Endothelial cell (in vitro differentiated cells): ENCODE measurements at places on chromosomes 4 and X. TPM values are rescaled to one million over a fixed set of nuclear protein-coding genes. Genes with fewer than 3 reads are reported as not detected.
A peak's percentile ranks its signal among the peaks of the same experiment; 100 is the strongest.

The FAM236B gene
- not detected for total RNA-seq

- no peak for DNase-seq
These were observed 273.7 kb downstream of the ARHGAP24 start for GRCh38 chr4:85748654-85749053.

The GABRB1 gene
- total RNA-seq = not detected

DNA sequence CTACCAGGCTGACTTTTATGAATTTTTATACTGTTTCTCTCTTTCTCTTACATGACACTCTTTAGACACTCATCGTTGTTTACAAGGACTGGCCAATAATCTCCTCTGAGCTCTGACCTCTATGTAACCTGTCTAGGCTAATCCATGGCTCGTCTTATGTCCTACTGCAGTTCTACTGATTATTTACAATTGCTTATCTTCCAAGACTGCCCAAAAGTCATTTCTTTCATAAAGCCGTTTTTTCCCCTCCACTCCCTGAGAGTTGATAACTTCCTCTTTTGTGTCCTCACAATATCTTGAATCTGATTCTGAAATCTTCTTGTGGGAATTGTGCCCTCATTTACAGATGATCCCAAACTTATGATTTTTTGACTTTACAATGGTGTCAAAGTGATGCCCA is 18.3 kb upstream of the SNCA start:
- no peak for DNase-seq

GRCh38 chrX:47458528-47458927 is 24.5 kb downstream of the ZNF41 start:
- no peak for DNase-seq

DNA sequence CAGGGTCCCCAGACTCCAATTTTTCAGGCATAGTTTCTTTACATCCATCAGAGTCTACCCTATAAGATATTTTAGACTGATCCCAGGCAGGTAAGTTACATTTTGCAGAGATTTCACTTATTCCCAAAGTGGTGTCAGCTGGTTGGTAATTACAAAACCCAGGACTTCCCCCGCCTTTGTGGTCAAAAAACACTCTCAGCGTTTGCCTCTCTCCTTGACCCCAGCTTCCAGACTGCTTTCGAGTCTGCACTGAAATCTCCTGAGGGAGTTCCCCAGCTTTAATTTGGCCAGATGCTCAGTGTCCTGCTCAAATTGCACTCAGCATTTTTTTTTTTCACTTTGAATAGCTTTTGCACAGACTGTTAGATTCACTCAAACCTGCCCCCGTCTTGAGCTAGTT is 11.2 kb upstream of the AMOT start:
- no peak for DNase-seq

DNA sequence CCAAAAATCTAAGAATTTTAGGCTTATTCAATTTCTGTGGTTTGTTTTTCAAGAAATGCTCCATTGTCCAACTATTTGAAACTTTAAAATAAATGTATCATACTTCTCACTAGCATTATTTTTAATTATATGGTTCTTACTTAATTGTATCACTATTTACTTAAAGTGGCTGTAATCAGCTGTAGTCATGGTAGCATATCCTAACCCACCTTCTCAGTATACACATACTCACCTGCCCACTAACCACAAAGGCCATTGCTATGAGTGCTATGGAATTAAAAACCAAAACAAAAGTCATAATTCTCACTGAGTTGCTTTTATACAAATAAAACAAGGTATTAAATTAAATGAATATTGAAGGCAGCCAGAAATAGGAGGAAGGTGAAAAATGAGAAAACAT is 5.0 kb downstream of the FBXO8 start:
- DNase-seq = no peak

- DNase-seq = no peak
These were observed 598.4 kb upstream of the GNPDA2 start for GRCh38 chr4:45324455-45325417.

GRCh38 chr4:152045807-152046571 is 285.2 kb upstream of the GATB start:
- DNase-seq = peak; percentile 71

DNA sequence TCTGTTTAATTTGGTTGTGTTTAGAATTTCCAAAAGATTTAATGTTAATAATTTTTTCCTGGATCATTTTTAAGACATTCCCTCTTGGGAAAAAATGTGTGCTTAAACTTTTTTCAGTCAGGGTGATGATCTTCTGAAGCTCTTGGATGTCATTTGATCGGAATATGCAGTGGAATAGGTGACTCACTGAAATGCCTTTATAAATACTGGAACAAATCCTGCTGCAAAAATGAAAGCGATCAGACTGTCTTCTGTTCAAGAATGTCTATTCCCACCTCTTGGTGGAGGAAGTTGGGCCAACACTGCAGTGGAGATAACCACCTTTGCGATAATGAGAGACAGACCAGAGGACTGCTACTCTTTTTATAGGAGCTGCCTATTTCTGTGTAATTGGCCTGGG is 46.7 kb downstream of the LARP1B start:
- DNase-seq = no peak

- no peak for DNase-seq
These were observed 85.8 kb downstream of the DCLK2 start for GRCh38 chr4:150164055-150164454.

- DNase-seq = no peak
These were observed 85.3 kb upstream of the RBPJ start for GRCh38 chr4:26235500-26235899.

DNA sequence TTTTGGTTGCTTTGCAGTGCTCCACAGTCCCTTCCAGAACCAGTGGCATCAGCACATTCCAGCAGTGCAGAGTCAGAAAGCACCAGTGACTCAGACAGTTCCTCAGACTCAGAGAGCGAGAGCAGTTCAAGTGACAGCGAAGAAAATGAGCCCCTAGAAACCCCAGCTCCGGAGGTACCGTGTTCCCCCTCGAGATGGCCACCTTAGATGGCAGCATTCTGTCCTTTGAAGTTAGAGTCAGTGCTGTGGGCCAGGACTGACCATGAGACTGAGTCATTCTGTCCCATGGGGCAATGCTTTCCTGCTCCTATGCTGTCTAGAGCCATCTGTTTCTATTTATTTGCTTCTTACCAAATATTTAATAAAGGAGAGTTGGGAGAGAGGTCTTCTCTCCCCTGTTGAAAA is 112.3 kb downstream of the KLHL8 start:
- no peak for DNase-seq

- DNase-seq = peak; percentile 14
These were observed 31.1 kb upstream of the WDR17 start for GRCh38 chr4:176034499-176034898.

DNA sequence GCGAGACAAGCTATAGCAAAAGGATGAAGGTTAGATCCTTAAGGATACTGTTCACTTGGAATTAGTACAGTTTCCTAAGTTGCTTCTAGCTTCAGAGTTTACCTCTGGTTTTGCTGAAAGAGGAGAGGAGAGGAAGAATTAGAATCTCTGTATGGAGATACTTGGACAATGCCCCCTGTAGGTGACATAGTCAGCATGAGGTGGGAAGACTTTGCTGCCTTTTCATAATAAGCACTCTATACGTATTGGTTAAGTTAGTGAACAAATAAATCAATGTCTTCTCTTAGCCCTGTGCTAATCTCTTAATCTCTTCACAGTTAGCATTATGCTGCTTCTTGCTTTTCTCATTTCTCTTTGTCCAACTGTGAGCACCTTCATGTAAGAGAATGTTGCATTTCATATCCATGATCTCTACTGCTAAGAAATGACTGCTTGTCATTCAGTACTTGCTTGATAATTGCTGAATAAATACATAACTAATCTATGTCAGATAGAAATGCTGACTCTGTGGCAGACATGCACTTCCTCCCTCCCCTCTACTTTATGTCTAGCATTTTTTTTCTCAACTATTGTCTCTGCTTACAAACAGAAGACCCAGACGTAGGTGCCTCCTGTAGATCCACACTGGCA is 527.2 kb downstream of the GBA3 start:
- no peak for DNase-seq

DNA sequence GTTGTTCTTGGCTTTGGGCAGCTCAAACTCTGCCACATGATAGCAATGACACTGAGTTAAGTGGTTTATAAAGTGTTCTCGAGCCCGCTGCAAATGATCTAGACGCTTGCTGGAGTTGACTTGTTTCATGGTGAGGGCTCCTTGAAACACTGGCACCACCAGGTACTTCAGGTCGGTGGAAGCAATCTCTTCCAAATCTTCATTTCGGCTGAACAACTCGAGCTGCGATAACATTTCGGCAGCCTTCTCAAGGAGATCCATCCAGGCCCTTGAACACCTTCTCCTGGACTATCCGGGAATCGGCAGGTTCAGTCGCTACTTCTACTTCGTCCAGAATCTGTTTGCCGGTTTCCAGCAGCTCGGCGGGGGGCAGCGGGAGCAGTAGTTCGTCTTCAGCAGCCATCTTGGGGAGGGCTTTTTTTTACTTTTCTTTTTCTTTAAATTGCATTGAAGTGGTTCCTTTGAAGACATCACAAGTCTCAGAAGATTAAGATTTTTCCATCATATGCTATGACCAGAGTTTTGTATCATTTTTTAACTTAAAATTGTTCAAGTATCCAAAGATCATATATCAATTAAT is 28.0 kb downstream of the HNRNPDL start:
- DNase-seq = no peak

GRCh38 chr4:74056858-74057562 is 18.5 kb upstream of the CXCL3 start:
- DNase-seq = no peak

DNA sequence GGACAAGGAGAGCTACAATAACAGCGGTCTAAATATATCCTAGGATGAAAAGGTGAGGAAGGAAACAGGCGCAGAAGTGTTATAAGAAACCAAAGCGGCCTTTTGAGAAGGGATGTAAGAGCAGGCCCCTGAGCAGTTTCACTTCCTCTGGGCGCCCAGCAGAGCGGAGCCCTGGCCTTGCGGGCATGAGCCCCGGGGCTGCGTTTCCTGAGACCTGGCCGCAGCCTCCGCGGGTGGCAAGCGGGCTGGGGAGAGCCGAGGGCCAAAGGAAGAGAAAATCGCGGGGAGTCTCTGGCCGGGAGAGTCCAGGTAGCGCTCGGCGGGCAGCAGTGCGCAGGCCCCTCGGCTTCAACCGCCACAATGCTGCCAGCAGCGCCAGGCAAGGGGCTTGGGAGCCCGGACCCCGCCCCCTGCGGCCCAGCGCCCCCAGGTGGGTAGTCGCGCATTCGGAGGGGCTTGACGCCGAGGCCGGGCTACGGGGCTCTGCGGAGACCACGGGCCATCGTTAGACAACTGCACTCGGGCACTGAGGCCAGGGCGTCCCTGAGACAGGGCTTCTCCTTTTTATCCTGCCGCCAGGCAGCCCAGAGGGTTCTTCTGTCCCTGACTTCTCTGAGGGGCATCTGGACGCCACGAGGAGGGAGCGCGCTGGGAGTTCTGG is at the start of gene BANK1:
TSS of gene BANK1 (plus strand) at position 210 of the 661 bp plus-strand sequence. CDS start at position 361, 151 bp downstream.
- DNase-seq = peak; percentile 89

- DNase-seq = no peak
These were observed 168.4 kb upstream of the TENM3 start for GRCh38 chr4:182074810-182075209.

DNA sequence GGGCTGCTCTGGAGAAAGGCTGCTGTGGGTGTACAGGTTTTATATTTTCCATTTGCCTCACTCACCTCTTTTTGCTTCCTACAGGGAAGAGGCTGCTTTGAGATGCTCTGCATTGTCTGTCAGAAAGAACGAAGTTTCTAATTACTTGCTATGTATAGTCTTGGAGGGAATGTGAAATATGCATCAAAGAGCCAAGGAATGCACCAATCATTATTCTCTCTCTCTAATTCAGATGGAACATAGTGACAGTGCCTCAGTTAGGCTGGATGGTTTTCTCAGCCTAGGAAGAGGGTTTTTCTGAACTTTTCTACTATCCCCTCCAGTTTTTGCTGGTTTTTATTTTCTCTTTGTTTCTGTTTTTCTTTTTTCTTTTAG is 106.8 kb upstream of the SLC4A4 start:
- DNase-seq = no peak

The CPLX1 gene
- 0.46 TPM for total RNA-seq

DNA sequence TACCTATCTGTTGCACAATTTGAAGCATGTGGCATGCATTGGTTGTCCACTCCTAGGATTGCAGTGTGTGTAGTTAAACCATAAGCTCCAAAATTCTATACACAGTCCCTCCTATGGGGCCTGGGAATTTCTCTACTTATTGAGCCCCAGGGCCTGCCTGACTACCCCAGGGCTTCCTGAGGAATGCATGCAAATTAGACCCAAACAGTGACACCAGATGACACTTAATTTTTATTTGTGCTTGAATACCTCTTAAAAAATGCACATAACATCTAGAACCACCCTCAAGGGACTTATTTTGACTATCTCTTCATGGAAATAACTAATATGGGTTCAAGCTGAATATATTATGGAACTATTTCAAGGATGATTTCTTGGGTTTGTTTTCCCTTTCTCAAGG is 236.4 kb downstream of the PPP1R2C start:
- no peak for DNase-seq

GRCh38 chr4:145779319-145779801 is 99.4 kb downstream of the C4orf51 start:
- DNase-seq = no peak

The PPEF2 gene
- not detected for total RNA-seq

GRCh38 chr4:23091711-23092110 is 399.0 kb downstream of the GBA3 start:
- DNase-seq = no peak

DNA sequence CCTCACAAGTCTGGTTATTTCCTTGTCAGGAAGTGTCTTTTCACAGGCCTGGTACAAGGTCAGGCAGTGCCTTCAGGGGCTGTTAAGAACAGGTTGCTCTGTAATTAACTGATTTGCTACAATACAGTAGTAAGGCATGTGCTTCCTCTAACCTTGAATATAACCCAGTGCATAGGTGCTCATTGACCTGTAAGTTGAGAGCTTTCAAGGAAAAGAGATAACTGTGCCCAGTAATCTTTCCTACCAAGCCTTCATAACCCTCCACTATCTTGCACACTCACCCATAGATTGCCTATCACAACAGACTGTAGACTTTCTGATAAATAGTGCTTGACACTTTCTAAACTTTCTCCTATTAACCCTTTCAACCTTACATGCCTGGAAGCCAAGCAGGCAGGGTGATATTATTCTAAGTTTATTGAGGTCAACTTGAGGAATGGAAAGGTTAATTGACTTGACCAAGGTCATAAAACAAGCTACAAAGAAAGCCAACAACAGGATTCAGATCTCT is 148.1 kb downstream of the PPARGC1A start:
- DNase-seq = no peak

The LIMCH1 gene
- 257 TPM for total RNA-seq

DNA sequence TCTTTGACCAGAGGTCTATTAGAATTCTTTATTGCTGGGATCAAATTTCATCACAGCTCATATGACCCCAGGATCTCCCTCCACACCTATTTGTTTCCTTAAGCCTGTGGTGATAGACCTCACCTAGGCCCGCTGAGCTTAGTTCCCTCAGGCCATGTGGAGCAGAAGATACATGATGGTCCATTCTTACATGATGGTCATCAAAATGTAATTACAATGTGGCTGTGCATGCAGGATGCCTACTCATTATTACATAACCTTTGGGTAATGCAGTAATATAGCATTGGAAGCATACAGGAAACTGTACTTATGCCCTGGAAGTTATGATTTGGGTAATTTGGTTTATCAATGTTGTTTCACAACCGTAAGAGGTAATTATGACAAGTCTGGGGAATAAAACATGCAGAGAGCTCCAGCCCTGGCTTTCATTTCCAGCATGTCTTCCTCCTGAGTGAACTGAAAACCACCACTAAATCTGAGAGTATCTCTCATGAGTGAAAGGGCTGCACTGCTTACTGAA is 67.0 kb upstream of the AGA start:
- DNase-seq = no peak
